Endothelial cell (in vitro differentiated cells): ENCODE measurements at places on chromosomes 5 and 9.

- no peak for DNase-seq
These were observed 274.1 kb downstream of the SMARCA2 start for GRCh38 chr9:2289263-2289662.

DNA sequence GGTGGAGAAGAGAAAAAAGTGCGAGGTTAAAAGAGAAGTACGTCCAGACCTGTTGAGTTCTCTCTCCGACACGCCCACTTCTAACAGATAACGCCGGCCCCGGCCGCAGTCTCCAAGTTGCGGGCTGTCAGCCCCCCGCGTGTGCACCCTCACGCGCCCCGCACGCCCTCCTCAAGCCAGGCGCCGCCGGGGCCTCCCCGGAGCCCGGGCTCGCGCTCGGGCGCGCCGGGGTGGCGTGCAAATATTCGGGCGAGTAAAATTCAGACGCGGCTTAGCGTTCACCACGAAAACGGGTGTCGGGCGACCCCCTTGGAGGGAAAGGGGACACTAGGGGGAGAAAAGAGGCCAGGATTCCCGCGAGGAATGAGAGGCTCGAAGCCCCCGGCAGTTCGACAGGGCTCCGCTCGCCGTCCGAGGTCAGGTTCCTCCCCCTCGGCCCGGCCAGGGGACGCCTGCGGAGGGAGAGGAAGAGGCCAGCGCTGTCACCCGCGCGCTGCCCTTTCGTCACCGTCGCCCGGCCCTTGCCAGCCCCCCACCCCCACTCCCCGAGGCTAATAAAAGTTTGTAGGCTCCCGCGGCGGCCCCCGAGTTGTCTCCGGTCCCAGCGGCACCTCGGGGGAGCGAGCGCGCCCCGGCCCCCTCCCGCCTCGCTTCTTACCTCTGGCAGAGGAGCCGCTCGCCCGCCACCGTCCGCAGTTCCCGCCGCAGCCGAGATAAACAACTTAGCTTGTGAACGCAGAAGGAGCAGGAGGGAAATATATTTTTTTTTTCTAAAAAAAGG lies 743 bp downstream of the NR3C1 start:
- DNase-seq: peak; percentile 49

DNA sequence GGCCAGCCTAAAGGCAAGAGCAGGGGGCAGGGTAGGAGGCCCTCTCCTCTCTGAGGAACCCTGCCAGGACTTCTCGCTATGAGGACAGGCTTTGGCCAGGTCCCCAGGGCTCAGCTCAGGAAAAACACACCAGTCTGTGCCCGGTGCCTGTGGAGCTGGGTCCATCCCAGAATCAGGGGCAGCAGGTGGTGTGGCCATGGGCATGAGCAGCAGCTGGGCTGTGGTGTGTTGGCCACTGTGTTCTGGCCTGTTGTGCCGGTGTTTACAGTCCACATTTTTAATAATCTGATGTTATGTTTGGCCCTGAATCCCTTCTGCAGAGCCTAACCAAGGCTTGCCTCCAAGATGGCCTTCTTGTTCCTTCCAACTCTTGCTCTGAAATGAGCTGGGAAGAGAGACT lies 77.0 kb downstream of the FGF18 start:
- DNase-seq: no peak

DNA sequence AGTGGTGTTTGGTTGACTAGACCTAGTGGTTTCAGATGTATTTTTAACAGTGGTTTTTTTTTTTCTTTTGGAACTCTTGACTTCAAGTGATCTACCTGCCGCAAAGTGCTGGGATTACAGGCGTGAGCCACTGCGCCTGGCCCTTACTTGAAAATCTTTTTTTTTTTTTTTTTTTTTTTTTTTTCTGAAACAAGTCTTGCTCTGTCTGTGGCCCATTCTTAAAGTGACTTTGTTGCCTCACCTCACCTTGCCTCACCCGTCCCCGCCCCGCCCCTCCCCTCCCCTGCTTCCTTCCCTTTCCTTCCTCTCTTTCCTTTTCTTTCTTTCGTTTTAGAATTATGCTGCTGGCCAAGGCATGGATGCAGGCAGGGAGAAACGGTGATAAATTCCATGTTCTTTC lies 26.0 kb downstream of the GPBP1 start:
- no peak for DNase-seq

- no peak for DNase-seq
These were observed 34.1 kb downstream of the CFAP77 start for GRCh38 chr9:132443951-132444607.

- no peak for DNase-seq
These were observed 43.2 kb downstream of the BARX1 start for GRCh38 chr9:93911801-93912554.

DNA sequence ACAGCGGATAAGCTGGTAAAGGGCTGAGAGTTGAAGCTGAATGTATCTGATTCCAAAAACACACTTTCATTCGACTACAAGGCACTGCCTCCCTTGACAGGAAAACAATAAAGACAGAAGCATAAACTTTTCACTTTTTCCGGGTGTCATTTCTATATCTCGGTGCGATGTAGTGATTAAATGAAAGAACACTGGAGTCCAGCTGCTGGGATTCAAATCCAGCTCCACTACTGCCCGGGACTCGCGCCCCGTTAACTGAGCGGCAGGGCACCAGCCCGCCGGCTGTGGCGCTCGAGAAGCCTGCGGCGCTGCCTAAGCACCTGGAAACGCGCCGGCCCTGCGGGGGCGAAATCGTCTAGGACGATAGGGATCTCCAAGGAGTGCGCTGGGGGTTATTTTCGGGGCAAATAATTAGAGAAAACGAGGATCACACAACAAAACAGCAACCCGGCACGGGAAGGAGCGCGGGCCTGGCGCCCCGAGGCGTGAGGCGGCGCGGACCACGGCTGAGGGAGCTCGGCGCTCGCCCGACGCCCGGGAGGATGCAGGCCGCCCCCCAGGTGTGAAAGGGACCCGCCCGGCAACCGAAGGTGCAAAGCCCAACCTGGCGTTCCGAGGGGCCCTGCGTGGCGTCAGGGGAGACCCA lies 837 bp downstream of the UIMC1 start:
- peak; percentile 73 for DNase-seq

GRCh38 chr5:168366116-168366515 lies 74.7 kb downstream of the WWC1 start:
- peak; percentile 9 for DNase-seq

DNA sequence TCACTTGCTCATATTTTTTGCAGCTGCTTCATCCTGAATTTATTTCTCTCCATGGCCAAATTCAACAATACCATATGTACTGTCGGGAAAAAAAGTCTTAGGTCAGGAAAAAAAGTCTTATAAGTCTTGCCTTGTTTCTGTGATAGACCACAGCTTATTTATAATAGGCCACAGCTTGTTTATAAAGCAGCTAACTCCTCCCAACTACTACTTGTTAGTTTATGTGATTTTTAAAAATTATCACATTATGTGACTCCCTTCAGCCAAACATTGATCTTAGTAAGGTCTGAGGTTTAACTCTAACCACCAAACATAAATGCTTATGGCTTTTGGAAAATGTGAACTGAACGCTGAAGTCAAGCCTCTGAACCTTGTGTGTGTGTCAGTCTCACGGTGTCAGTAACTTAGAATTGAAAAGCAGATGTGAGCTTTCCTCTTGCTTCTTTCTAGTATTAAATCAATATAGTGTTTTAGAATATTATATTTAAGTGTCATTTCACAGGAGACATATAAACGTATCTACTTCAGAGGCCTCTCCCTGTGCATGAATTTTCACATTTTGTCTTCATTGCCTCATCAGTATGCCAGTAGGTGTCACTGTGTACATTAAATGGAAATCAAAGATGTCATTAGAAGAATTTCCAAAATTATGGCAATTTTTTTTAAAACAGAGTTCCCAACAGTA lies 51.3 kb downstream of the SNX24 start:
- no peak for DNase-seq

- DNase-seq: no peak
These were observed 263.3 kb downstream of the TMEM167A start for GRCh38 chr5:82813861-82814260.

- no peak for DNase-seq
These were observed 398.7 kb upstream of the IRX4 start for GRCh38 chr5:2281446-2281845.

GRCh38 chr5:112388739-112389138 lies 30.3 kb downstream of the EPB41L4A start:
- no peak for DNase-seq

- no peak for DNase-seq
These were observed 323.3 kb upstream of the SLC30A5 start for GRCh38 chr5:68770551-68770950.

DNA sequence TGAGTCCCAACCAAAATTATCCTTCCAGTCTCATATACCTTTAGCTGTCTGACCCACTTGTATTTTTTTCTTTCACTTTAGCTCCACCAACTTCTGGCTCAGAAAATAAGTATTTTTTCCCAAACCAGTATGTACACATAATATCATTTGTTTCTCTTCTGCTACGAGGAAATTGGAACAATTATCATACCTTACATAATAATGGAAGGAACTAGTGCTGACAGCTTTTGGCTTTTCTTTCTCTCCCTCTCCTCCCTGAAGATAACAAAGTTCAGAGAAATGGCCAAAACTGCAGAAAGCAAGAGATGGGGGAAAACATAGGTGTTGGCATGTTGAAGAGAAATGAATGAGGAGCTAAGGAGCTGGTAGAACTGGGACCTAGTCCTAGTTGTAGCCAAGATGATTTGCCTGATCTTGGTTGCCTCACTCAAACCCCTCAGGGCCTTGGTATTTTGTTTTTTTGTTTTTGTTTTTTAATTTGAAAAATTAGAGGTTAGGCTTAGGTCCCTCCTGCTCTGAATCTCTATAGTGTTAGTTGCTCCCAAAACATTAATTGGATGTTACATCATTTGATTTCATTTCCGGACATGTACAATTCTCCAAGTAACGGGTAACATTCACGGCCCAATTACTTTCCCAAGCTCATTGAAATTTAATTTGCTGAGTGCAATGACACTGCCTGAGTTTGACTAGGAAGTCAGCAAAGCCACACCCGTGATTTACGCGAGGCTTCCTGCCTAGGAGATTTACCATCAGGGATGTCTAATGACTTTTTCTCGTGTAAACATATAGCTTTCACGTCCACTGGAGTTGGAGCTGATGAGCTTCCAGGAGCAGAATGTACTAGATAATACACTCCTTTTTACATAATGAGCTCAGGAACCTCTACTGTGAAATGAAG lies 291.6 kb downstream of the TLE1 start:
- no peak for DNase-seq

DNA sequence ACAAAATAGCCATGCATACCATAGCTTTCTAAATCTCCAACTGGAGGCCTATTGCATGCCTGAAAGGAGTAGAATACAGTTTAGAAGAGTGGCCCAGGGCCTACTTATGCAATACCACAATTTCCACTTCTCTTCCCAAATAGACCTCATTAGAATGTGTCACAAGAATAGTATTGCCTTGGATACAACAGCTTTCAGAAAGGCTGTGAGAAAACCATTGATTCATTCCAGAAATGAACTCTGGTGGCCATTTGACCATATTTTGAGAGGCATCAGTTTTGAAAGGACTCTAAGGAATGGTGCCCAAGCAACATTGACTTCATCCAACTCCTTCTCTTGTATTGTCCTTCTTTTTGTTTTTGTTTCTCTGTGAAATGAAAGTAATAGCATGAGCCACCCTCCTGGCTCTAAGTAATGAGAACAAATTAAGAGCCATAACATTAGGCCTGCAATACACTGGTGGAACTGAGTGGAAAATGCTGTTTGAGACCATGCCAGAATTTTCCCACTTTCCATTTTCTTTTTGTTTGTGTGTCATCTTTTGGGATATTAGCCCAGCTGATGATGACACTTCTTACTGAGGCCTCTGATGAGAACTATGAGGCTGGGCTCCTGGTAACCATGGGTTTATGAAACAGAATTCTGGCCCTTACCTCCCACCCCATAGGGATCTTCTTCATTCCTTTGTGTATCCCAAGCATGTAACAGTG lies 90.2 kb downstream of the TMEM174 start:
- DNase-seq: no peak

DNA sequence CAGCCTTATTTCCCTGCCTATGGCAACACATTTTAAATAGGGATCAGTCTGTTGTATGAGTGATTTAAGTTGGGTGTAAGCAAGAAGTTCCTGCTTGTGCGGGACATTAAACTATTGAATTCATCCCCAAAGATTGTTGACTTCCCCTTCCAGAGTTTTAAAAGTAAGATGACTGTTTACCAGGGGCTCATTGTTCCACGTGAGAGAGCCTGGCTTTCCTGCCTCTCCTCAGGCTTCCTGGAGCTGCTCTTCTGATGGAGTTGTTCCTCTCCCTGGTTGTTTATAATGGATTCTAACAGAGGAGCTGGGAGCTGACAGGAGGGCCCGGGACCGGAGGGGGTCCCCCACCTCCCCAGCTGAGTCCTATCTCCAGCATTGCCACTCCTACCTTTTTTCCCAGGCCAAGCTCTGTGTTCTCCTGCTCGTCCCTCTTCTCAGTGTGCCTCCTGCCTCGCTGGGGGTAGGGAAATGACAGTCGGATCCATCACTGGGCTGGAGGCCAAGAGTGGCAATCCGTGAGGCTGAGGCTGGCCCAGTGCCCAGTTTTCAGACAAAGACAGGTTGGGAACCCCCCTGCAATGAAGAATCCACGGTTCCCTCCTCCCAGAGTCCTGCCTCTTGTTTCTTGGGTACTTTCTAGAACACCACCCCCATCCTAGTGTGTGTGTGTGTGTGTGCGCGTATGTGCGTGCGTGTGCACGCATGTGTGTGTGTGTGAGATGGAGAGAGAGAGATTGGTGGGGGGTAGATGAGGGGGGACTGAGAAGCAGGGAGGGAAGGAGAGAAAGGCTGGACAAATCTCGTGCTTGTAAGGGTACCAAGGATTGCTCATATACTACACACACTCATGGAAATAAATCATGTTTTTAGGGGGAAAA lies 123.7 kb upstream of the NFIB start:
- no peak for DNase-seq

DNA sequence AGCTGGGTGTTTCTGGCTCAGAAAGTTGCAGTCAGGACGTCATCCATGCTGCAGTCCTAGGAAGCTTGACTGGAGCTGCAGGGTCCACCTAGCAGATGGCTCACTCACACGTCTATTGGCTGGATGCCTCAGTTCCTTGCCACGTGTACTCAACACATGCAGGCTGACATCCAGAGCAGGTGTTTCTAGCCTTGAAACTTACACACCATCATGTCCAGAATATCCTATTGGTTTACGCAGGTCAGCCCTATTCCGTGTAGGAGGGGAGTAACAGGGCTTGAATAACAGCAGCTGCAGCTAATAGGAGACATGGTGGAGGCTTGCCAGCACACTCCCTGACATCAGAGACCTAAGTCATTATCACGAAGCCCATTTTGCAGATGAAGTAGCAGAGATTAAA lies 473.5 kb downstream of the ACTL7B start:
- DNase-seq: no peak

DNA sequence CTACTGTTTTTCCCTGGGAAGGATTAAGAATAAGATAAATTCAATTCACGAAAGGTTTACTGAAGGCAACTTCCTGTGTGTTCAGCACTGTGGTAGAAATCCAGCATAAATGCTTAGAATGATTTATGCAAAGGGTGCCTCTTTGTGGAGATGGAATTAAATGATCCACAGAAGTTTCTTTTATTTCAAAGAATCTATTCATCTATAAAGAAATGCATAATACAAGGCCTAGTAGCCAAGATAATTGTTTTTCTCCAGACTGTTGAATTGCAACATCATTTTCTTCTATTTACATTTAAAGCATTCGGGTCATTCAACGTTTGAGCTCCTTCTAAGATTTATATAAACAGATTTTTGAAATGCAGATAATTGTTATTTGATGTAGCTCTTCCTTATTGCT lies 138.8 kb upstream of the NFIL3 start:
- no peak for DNase-seq

GRCh38 chr9:97366889-97367288 lies 45.0 kb upstream of the TDRD7 start:
- no peak for DNase-seq

GRCh38 chr5:150278916-150279315 lies 10.7 kb downstream of the CAMK2A start:
- DNase-seq: no peak
